ENCODE measurements at places on chromosomes 16 and 17. TPM values are rescaled to one million over a fixed set of nuclear protein-coding genes. Genes with fewer than 3 reads are reported as not detected.

Gene CD300LG
- 0.06 TPM for polyA plus RNA-seq

Gene SUZ12
- polyA plus RNA-seq, result 5.3 TPM

Gene RAB11FIP4
- polyA plus RNA-seq, result 21.7 TPM

Gene TBC1D10B
- polyA plus RNA-seq, result 15.4 TPM

Gene CRLF3
- 12.7 TPM for polyA plus RNA-seq

Gene NPIPB8
- polyA plus RNA-seq, result 0.09 TPM

Gene NEUROD2
- polyA plus RNA-seq, result not detected

Gene SLC13A5
- 3.5 TPM for polyA plus RNA-seq

Gene TVP23A
- 2.2 TPM for polyA plus RNA-seq

Gene SPATA22
- 0.06 TPM for polyA plus RNA-seq

Gene MAPT
- polyA plus RNA-seq, result 1.0 TPM

Gene NPIPB6
- 0.83 TPM for polyA plus RNA-seq

Gene PLXDC1
- polyA plus RNA-seq, result 17.9 TPM

Gene MT1M
- 2.1 TPM for polyA plus RNA-seq

Gene RGS11
- 2.0 TPM for polyA plus RNA-seq

Gene PALB2
- polyA plus RNA-seq, result 9.6 TPM

Gene GLTPD2
- not detected for polyA plus RNA-seq

Gene CDH1
- 119 TPM for polyA plus RNA-seq

Gene CIBAR2
- polyA plus RNA-seq, result 0.18 TPM

Gene CACNG5
- 4.1 TPM for polyA plus RNA-seq

Gene VASN
- polyA plus RNA-seq, result 11.3 TPM

Gene PRR14
- 8.7 TPM for polyA plus RNA-seq

Gene SPNS2
- 1.2 TPM for polyA plus RNA-seq

Gene MYOCD
- polyA plus RNA-seq, result 0.30 TPM

Gene TMEM114
- 2.9 TPM for polyA plus RNA-seq

Gene AKAP10
- polyA plus RNA-seq, result 13.3 TPM

Gene UNC13D
- 3.6 TPM for polyA plus RNA-seq

Gene CCL16
- not detected for polyA plus RNA-seq

Gene TM4SF5
- polyA plus RNA-seq, result not detected

Gene ALDH3A1
- 0.75 TPM for polyA plus RNA-seq

Gene PRR35
- polyA plus RNA-seq, result 0.38 TPM

Gene ABCA6
- not detected for polyA plus RNA-seq

Gene ACOX1
- 10.5 TPM for polyA plus RNA-seq

Gene ATMIN
- 34.8 TPM for polyA plus RNA-seq

Gene MED1
- polyA plus RNA-seq, result 24.7 TPM

Gene HBQ1
- polyA plus RNA-seq, result 17.1 TPM

Gene SCARF1
- polyA plus RNA-seq, result 1.5 TPM

Gene EPX
- not detected for polyA plus RNA-seq

Gene KREMEN2
- 7.0 TPM for polyA plus RNA-seq

Gene TBC1D3I
- polyA plus RNA-seq, result 2.3 TPM

Gene ASGR2
- polyA plus RNA-seq, result 0.91 TPM

Gene TBC1D3
- polyA plus RNA-seq, result not detected

Gene ABAT
- 6.4 TPM for polyA plus RNA-seq

Gene SLFN14
- polyA plus RNA-seq, result not detected
